ENCODE measurements at places on chromosomes 5 and 9.

DNA sequence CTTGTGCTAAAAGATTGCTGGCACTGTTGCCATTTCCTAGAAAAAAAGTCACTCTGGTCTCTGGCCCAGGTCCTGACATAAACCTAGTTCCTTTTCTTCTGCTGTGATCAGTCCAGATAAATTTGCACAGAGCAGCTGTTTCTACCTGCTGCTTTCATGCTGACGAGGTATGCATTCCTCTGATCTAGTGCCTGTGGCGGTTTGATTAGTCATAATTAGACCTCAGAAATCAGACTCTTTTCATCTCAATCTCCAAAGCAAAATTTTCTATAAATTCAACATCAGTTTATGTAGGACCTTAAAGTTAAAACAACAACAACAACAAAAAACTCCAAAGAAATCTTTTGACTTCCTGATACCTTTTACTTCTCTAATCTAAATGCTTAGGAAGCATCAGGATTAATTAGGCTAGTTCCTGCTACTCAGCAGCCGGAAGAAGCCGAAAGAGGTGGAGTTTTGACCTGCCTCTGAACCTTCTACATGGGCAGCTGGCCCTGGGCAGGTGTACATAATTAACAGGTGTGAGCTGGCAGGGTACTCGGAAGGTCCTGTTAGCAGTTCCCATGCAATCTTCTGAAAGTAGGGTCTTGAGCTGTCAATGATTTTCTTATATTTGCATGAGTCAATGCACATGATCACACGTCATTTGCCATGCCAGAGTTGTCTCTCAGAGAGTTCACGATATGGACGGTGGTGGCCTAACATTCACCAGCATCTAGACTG lies 83.3 kb upstream of the CCDC112 start:
- DNase-seq = peak; percentile 79

DNA sequence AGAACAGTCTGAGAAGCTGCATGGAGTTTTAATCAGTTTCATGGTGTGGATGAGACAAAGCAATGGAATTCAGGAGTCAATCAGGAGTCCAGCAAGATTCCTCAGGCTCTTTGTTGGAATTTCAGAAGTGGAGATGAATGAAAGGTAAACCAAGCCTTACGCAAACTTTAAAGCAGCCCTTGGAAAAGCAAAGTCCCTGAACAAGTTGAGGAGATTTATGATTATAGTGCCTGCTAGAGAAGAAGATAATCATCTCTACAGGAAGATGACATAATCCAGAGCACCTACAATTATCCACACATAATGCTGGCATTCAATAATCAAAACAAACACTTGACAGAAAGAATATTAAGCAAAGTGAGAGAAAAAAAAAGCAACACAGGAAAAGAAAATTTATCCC lies 1380.1 kb upstream of the NUDT12 start:
- peak; percentile 5 for DNase-seq

GRCh38 chr9:20042128-20042711 lies 253.4 kb upstream of the SLC24A2 start:
- no peak for DNase-seq

GRCh38 chr9:107487521-107488374 lies 1.8 kb downstream of the KLF4 start:
- no peak for DNase-seq

- DNase-seq = no peak
Observed at GRCh38 chr5:116502138-116502537, 72.5 kb downstream of the SEMA6A start.

Measured in ELR (cell line).